Stimulated activated CD4-positive, alpha-beta T cell treated with anti-CD3 and anti-CD28 coated beads, Interleukin-1b, Interleukin-23, amount 100 ng/mL, for 24 hours (primary cell): ENCODE measurements at places on chromosomes 16 and 17.

- no peak for DNase-seq
Measured at GRCh38 chr16:11611871-11612664, 25.3 kb upstream of the LITAF start.

GRCh38 chr16:2825906-2826305 is 4.2 kb upstream of the ZG16B start:
- no peak for DNase-seq

DNA sequence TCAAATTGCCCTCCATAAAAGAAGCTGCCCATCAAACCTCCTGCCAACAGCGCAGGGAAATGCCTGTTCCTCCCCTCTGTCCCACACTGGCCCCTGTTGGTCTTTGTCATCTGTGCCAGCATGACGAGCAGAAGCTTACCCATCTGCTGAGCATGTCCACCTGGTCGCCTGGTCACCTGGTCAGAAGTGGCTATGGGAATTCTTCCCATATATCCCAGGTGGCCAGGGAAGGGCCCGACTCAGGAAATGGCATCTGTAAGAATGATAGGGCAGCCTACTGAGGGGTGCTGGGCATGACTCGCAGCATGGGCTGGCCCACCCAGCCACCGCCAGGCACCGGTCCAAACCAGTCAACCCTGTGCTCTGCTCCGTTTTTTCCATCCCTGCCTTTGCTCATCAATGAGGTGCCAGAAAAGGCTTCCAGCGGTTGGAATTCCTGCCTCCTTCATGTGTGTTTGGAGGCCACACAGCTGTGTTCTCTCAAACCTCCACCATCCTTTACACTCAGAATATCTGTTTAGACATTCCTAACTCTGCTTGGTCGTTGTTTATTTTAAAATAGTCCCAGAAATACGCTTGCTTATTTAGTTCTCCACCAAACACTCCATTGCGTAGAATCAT is 145.2 kb downstream of the CLEC16A start:
- no peak for DNase-seq

GRCh38 chr17:53629188-53629587 is 193.5 kb upstream of the KIF2B start:
- no peak for DNase-seq

DNA sequence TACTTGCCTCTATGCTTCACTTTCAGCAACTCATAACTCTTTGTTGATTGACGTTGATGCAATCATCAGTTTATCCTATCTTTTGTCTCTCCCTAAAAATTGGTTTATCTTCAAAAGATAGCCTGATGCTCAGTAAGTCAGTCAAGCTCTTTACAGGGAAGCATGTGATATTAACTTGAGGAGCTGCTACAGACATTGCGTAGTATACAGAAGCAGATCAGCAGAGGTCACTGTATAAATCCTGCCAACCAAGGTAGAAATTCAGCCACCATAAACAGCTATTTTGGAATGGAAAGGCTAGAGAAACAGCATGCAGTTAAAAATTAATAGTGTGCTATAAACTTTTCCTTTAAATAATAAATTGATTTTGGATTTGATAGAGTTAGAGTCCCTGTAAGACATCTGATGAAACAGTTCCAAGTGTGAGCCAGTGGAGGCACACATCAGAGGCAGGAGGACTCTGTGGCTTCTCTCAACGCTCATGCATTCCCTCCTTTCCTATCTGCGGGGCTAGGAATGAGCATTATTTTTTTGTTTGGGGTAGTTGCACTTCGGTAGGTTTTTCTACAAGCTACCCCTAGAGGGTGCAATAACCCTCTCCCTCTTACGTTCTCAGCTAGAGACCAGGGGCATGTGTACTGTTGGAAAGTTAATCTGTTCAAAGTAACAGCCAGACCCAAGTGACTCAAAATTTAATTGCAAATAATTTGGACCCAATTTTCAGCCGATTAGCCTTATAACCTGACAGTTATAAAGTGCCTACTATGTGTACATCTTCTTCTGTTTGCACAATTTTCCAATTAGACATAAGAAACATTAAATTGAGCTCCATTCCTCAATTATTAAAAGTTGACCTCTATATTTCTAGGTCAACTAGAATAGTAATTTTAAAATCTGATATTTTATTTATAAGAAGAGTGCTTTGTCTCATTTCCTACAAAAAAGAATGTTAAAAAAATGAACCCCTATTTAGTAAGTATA is 647.7 kb upstream of the SOX9 start:
- DNase-seq, result no peak

DNA sequence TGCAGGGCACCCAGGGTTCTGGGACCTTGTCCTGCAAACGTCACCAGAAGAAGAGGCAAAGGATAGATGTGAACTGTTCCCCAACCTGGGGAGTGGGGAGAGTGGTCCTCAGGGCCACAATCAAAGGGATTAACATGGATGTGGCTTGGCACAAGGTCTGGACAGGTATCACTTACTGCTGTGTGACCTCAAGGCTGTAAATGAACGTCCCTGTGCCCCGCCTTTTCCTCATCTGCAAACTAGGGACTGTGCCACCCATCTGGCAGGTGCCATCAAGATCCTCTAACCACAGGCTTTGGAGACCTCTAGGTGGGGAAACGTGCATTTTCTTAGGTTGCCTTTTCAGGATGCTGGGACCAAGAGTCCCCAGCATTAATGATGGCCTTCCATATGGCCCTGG is 25.1 kb downstream of the SLC5A10 start:
- no peak for DNase-seq

DNA sequence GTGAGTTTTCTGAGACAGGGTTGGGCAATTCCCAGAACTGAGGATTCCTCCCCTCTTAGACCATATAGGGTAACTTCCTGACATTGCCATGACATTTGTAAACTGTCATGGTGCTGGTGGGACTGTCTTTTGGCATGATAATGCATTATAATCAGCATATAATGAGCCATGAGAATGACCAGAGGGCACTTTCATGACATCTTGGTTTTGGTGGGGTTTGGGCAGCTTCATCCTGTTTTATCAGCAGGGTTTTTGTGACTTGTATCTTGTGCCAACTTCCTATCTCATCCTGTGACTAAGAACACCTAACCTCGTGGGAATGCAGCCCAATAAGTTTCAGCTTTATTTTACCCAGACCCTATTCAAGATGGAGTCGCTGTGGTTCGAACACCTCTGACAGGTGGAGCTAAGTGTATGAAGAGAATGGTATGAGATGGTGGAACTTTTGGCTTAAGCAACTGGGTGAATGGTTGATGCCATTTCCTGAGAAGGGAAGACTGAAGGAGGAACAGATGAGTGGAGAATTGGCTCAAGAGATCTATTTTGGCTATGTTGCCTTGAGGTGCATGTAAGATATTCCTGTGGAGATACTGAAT is 217.3 kb downstream of the RAB11FIP4 start:
- no peak for DNase-seq

- DNase-seq, result no peak
Measured at GRCh38 chr17:36512641-36513040, 22.0 kb downstream of the MYO19 start.

- DNase-seq, result no peak
Measured at GRCh38 chr17:60747069-60747808, 69.6 kb downstream of the BCAS3 start.

DNA sequence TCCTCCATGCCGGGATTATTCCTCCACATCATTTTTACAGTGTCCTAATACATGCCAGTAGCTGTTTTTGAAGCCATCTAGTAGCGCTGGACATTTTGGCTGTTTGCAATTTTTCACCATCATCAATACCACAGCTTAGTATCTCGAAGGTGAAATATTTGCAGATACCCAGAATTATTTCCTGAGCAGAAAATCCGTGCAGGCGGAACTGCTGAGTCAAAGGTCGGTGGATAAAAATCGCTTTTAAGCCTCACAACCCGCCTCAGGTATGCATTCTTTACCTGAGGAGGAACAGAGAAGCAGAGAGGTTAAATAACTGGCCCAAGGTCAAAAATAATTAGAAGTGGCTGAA is 584 bp upstream of the TNRC6A start:
- no peak for DNase-seq

DNA sequence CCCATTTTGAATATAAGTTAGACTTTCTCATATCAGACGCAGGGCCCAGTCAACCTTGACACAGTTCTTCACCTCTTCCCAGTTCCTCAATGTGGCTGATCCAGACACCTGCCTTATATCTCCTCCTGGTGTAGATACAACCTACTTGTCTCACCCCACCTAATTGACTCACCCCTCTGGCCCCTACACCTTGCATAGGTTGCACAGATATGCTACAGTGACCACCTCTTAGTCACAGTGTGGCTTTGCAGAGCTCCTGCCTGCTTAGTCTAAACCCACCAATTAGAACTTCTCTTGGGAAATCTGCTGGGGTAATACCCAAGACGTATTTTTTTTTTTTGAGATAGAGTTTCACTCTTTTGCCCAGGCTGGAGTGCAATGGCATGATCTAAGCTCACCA is 16.8 kb downstream of the CHP2 start:
- DNase-seq, result no peak

- no peak for DNase-seq
Measured at GRCh38 chr16:30619638-30620037, 9.4 kb upstream of the ZNF689 start.

GRCh38 chr16:15055141-15056053 is 477 bp downstream of the NTAN1 start:
- peak; percentile 39 for DNase-seq

DNA sequence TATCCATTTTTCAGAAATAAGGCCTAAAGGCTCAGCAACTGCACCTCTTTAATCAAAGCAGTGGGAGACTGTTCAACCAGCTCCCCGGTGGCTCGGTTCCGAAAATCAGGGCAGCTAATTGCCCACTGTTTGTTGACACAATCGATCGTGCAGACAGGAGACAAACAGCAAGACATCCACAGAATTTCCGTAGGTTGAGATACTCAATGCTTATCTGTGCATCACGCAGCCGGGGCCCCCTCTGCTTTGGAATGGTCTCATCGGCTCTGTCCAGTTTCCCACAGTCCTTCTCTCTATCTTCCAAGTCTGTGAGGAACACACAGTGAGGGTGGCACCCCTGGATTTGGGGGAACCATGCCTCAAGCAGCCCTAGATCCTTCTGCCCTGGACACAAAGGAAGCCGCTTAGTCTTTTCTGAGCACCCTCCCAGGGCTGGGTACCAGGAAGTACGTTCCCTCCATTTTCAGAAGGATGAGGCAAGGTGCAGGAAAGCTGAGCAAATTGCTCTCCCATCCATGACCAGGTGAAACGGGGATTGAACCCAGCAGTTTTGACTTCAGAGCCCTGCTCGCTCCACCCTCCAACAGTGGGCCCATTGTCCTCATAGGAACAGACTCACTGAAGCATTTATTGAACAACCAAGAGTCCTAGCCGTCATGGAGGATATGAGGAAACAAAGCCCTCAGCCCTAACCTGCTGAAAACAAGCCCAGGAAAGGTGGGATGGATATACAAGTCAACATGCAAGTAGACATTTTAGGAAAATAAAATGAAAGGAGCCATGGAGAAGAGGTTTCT is 70.7 kb downstream of the C16orf95 start:
- DNase-seq, result no peak

GRCh38 chr16:31880322-31880979 is 6.8 kb downstream of the ZNF267 start:
- DNase-seq, result no peak

DNA sequence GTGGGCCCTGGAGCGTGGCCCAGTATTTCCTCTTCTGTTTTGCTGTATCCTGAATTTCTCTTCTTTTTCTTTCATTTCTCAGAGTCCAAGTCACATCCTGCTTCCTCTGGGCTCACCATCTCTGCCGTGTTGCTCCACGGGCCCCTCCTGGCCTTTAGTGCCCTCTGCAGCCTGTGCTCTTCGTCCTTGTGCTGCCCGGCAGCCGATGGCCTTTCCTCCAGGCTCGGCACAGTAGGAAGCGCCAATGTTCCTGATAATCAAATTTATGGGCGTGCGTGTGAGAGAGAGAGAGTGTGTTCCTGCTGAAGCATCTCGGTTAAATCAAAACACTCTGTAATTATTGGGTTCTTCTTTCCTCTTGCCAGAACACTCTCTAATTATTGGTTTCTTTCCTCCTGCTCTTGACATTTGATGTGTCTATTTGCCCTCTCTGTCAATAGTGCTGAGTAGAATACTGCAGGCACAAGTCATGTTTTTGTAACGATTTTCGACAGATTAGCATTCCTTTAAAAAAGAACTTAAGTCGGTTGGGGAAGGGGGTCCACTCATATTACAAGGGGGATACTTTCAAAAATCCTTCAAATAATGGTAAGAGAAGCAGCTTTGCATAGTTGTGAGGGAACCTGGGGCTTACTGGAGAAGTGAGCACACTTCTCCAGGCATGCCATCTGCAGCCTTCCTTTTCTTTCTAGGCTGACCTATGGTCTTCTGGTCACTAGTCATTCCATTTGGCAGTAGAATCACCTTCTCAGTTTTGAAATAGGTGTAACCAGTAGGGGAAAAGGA is 126.6 kb downstream of the RPTOR start:
- DNase-seq, result no peak

DNA sequence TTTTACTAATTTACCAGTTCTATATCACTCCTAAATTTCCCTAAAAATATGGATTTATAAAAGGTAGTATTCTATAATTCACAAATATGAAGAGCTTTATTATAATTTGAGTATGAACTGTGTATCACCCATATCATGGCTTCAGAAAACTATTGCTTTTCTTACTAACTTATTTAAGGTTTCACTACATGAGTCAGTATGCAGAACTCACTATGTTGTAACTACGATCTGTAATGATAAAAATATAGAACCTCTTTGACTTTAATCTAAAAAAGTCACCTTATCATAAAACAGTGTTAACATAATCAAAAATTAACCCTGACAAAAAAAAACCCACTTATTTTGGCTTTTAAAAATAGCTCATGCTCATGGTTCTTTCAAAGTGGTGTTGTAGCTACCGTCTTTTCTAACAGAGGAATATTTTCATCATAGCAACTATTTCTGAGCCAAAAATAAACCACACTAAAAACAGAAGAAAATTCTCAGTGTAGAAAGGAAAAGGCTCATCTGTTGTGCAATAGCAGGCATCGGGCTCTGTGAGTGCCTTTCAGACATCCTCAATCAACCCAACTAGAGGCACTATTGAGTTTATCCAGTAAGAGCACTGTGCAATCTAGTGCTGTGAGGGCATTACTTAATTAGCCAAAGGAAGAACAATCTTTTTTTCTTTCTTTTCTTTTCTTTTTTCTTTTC is 42.1 kb downstream of the ITGAM start:
- no peak for DNase-seq
